Putamen (tissue), 1 donor: ENCODE measurements at places on chromosomes 11 and 22.

- DNase-seq: no peak
These were observed 243.6 kb downstream of the NELL1 start for GRCh38 chr11:20912922-20913512.

DNA sequence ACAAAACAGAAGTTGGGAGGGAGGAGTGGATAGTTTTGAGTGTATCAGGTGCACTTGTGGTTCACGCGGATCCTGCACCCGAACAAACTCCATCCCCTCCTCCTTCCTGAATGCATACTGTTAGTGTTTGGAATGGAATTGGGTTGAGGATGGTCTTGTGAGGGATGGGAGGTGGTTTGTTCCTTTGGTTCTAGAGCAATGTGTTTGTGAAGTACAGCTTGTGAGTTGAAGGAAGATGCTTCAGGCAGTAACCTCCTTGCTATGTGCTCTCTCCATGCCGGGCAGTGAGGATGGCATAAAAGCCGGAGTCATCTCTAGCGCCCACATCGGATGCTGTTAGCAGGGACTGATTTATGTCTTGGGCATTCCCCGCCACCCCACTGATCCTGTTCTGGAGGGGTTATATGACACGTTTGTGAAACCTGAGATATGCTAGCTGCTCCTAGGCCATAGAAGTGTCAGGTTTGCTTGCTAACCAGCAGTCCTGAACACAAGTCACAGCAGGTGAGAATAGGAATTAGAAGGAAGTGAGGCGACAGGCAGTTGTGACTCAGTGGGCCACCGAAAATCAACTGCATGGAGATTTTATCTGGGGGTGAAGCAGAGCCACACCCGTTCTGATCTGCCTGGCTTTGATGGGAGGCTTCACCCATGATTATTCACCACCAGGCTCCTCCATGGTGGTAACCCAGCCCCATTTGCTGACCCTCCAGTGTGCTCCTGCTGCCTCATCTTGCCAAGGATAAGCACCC, 2.2 kb downstream of the BCR start:
- no peak for DNase-seq

- no peak for DNase-seq
These were observed 583.3 kb upstream of the TENM4 start for GRCh38 chr11:80024119-80024518.

DNA sequence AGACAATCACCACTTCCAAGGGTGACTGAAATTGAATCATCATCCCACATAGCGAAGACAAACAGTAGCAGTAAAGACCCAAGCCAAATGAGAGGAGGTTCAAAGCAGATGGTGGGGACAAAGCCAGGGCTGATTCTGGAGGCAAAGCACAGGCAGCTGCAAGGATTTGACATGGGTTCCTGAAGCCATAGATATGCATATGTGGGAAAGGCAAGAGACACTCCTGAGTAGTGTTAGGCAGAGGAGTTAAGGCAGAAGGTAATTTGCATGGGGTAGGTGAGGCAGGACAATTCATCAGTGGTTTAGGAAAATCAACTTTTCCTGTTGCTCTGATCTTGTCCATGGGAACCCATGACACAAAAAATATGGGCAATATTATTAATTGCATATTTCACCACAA, 462.8 kb downstream of the FAM181B start:
- DNase-seq: no peak

- no peak for DNase-seq
These were observed 9.6 kb downstream of the PTDSS2 start for GRCh38 chr11:459511-460220.

GRCh38 chr11:17015627-17016126, 1.5 kb upstream of the PLEKHA7 start:
- no peak for DNase-seq

GRCh38 chr11:10407749-10408685, 47.0 kb upstream of the AMPD3 start:
- DNase-seq: no peak

DNA sequence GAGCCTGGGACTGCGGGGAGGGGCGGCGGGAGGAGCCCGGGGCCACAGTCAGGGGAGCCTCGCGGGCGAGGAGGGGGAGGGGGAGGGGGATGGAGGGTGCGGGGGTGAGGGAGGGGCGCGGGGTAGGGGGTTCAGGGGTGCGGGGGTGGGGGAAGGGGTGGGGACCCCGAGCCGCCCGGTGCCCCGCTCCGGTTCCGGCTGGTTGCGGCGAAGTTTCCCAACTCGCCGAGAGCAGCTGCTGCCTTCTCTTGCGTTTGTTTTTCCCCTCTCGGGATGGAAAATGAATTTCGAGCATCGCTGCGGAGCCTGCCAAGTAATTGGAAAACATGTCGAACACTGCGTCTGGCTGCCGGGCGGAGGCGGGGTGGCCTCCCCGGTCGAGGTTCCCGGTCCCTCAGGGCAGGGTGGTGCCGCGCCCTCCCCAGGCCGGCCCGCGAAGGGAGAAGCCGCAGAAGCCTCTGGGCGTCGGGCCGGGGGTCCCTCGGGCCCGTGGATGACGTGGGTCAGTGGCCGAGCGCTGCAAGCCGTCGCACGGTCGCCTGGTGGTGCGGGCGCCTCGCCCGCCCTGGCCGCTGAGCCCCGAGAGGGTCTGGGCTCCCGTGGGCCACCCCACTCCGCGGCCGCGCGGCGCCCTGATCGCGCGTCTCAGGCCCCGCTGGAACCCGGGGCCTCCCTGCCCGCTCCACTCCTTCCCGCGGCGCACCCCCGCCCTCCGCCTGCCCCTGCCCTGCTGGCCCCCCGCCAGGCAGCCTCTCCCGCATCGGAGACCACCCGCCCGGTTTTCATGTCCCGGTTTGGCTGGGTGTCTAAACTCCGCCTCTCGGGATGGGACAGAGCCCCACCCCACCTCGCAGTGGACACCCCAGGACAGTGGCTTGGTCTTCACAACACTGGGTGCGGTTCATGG, 12.1 kb downstream of the SPATA19 start:
- DNase-seq: no peak

DNA sequence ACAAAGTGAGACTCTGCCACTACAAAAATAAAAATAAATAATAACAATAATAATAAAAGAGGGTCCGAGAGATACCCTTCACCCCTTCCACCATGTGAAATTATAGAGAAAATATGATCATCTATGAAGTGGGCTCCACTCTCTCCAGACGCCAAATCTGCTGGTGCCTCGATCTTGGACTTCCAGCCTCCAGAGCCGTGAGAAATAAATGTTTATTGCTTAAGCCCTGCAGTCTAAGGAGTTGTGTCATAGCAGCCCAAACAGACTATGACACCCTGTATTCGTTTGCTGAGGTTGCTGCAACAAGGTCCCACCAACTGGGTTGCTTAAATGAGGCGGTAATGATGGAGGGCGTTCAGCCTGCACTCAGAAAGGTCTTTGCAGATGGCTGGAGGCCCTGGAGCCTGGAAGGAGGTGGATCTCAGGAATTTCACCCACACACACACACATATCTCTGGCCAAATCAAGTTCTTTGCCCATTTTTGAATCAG, 7.6 kb upstream of the SEPTIN5 start:
- no peak for DNase-seq

- no peak for DNase-seq
These were observed 11.0 kb upstream of the MICALL1 start for GRCh38 chr22:37894939-37895670.

DNA sequence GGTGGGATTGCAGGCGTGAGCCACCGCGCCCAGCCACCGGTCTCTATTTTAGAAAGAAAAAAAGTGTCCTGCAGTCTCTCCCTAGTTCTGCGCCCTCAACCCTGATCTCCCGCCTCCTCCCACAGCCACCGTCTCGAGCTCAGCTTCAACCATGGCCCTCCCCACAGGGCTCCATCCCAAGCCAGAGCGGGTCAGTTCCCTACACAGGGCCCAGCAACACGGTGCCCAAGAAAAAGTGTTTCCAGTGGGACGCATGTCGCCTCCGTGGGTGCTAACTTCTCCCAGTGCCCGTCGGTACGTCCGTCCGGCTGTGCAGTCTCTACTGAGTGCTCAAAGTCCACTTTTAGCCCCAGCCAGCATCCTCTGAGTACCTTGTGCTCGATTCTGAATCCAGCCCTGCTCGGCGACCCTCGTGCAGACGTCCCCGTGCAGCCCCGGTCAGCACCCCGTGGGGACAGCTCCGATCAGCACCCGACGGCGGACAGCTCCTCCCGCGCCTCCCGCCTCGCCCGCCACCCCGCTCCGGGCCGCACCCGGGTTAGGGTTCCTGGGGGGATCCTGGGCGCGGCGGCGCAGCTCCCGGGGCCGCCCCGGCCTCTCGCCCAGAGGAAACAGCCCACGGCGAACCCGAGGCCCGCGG, 657 bp upstream of the MAPK8IP2 start:
- no peak for DNase-seq

- DNase-seq: no peak
These were observed 193.6 kb downstream of the CWF19L2 start for GRCh38 chr11:107263844-107264563.

GRCh38 chr11:101096036-101096704, 33.4 kb downstream of the PGR start:
- no peak for DNase-seq

DNA sequence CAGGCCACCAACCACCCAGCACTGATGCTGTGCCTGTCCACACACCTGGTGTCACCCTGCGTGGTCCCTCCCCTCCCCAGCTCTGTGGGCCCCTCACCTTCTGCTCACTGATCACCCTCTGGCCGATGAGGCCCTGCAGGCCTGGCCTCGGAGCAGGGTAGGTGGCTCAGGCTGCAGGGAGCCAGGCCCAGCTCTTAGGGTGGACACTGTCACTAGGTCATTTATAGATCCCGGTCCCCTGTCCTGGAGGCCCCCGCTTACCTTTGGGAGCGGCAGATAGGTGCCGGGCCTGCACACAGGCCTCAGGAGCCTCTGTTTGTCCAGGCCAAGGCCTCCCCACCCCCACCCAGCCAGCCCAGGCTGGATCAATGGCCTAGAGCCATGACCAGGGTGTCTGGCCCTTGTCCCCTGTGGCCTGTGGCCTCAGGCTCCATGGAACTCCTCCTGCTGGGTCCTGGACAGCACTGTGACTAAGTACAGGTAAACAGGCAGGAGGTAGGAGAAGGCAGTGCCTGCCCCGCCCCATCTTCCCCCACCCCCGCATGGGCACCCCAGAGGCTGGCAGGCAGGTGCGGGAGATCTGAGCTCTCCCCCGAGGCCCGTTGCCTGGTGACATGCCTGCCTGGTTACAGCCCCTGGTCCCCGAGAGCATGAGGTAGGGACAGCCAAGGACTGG, at the start of gene TMPRSS6:
TSS of gene TMPRSS6 (minus strand) at position 472 of the 676 bp plus-strand sequence. CDS start 6,296 bp downstream, outside the sequence.
- DNase-seq: no peak

GRCh38 chr11:119381181-119381988, at the start of gene USP2:
TSS of gene USP2 (minus strand) at chr11:119381690. CDS start at chr11:119373480, 8,210 bp downstream.
- peak; percentile 97 for DNase-seq

DNA sequence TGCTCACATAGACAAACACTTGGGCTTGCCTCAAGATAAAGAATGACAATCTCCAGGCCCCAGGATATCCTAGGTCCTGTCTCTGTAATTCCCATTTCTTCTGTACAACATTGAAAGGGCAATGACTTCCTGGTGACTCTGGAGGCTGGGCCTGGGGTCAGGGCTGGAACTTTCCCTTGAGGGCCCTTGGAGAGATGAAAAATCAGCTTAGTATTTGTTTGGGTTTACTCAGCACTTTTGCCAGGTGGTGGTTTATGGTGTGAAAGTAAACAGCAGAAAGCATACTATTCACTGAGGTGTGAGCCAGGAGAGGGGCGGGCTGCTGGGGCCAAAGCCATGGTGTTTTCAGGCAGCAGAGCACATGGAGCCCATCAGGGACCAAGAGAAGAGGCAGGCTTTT, 214.7 kb upstream of the NARS2 start:
- no peak for DNase-seq

- no peak for DNase-seq
These were observed 63.5 kb downstream of the LUZP2 start for GRCh38 chr11:24560324-24560723.

- DNase-seq: no peak
These were observed 13.0 kb downstream of the ZBED4 start for GRCh38 chr22:49866646-49867045.

DNA sequence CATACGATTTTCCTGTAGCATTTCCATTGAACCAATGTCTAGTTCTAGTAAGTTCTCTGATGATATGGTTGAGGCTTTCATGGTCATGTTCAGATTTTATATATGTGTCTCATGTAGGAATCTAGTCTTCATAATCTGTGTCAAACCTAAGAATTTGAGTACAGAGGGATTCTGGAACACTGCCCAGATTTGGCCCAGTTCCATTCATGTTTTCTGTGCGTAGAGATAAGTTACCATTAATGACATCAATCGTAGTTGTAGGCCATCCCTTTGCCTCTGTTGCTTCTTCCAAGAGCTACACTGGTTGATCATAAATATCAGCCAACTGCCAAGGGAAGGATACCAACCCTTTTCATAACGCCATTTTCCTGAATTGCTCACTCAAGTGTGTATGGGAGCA, 23.3 kb downstream of the ST3GAL4 start:
- DNase-seq: no peak
